ENCODE measurements at places on chromosomes 16 and 17.
A peak's percentile ranks its signal among the peaks of the same experiment; 100 is the strongest.

- no peak for DNase-seq
Observed at GRCh38 chr16:52578007-52578828, 31.3 kb upstream of the TOX3 start.

GRCh38 chr17:35312790-35313711 is 60.4 kb downstream of the SLFN11 start:
- DNase-seq = peak; percentile 78

- DNase-seq = no peak
Observed at GRCh38 chr17:72609501-72609900, 483.0 kb downstream of the SLC39A11 start.

- DNase-seq = no peak
Observed at GRCh38 chr16:31271621-31272190, 11.9 kb downstream of the ITGAM start.

DNA sequence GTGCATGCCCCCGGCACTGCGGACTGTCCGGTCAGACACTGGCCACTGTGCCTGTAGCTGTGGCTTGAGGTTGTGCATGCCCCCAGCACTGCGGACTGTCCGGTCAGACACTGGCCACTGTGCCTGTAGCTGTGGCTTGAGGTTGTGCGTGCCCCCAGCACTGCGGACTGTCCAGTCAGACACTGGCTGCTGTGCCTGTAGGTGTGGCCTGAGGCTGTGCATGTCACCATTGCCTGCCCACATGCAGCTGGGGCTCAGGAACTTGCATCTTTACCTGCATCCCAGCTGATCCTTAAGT is 5.2 kb downstream of the MTHFSD start:
- no peak for DNase-seq

All from stimulated activated CD4-positive, alpha-beta T cell treated with anti-CD3 and anti-CD28 coated beads, Interleukin-1b, Interleukin-23, amount 100 ng/mL, for 48 hours (primary cell).